ENCODE measurements at places on chromosomes 4 and X.

GRCh38 chrX:131677655-131678628 is 134.1 kb downstream of the OR13H1 start:
- DNase-seq, result peak; percentile 2

DNA sequence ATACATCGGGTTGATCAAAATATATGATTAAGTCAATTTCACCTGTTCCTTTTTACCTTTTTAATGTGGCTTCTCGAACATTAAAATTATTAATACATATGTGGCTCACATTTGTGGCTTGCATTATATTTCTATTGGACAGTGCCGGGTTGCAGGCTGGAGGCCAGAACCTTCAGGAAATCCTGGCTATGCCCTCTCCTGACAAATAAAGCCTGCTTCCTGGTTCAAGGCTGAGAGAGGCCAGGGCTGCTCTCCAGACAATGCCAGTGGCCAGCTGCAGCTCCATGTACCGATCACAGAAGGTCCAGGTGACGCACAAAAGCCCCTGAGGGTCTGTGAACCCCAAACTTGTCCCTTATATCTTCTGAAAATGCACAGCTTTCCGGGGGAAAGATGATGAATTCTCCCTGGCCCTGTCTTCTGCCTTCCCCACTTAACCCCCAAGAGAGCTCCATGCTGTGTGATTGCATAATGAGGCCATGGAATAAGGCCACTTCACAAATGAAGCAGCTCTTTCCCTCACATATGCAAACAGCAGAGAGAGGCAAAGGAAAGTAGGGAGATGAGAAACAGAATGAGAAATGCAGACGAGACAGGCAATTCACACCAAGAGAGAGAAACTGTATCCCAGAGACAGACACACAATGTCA is 241.2 kb downstream of the BCOR start:
- DNase-seq, result no peak

DNA sequence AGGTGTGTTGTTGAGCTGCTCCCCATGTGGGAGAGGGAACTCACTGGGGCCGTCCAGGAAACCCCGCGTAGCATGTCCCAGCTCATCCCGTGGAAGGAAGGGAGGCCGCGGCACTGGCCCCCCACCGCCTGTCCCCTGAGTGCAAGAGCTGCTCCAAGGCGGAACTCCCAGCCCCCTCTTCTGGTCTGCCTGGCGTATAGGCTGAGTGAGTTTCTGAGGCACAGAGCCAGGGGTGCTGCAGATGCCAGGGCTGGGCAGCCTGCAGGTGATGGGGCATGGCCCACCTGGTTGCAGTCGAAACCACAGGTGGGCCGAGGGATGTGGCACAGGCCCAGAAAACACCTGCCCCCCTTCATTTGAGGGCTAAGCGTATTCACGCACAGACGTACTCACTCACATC is 49.6 kb downstream of the ABLIM2 start:
- DNase-seq, result no peak

DNA sequence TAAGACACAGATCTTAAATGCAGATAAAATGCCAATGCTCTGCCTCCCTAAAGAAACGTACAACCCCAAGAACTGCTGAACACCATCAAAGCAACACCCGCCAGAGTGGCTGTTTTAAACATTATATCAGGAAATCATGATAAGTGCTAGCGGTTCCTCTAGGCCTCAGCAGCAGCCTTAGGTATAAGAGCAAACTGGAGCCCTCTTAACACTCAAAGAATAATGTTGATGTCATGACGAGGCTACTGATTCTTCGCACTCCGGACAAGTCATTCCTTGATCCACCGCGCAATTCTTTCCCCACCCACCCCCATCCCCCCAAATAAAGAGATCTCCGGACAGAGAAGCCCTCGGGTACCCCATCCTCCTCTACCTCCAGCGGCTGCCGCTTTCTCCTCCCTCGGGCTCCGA is 507 bp downstream of the LIN54 start:
- no peak for DNase-seq

- DNase-seq, result no peak
Measured at GRCh38 chr4:90503677-90504076, 376.5 kb downstream of the CCSER1 start.

- peak; percentile 80 for DNase-seq
Measured at GRCh38 chrX:48957477-48957826, at the start of gene OTUD5. Gene OTUD5, minus strand, starts transcription at chrX:48957607. Its CDS starts 37 bp downstream, at chrX:48957570.

- no peak for DNase-seq
Measured at GRCh38 chr4:179325181-179325580, 1882.9 kb upstream of the AGA start.

- DNase-seq, result peak; percentile 14
Measured at GRCh38 chr4:4541040-4541631, 712 bp downstream of the STX18 start.

GRCh38 chr4:78409612-78410202 is 141.9 kb upstream of the ANXA3 start:
- no peak for DNase-seq

DNA sequence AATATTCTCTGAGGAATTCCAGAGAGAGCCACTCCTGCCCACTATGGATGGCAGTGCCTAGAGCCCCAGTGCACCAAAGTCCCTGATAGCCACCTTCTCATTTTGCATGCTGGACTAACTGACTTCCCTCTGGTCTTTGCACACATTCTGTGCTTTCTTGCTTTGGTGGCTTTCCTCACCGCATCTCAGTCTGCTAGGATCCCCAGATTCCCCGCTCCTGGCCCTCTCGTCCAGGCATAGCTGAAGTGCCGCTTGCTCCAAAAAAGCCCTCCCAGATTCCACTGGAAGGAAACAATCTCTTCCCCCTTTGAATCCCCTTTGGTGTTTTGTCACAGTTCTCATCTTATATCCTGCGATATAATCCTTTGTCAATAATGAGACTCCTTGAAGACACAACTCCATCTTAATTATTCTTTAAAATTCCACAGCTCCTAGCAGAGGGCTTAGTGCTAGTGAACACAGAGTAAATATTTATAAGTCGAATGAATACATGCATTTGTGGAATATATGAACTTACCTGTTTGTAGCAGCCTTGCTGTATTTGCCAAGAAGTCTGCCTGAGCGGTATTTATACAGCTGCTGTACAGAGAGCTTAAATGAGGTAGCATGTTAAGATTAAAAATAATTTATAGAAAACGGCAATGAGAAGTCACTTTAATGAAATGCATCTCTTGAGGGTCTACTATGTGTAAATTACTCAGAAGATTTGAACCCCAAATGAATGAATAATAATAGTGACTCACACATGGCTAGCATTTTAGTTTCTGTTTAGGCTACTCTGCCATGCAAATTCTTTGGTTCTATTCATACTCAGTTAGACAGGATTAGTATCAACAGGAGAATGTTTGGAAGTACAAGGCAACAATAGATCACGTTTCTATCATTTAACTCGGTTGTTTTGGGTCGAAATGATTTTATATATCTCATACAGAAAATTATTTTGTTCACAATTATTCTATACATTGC is 421.9 kb upstream of the TENM3 start:
- DNase-seq, result no peak

DNA sequence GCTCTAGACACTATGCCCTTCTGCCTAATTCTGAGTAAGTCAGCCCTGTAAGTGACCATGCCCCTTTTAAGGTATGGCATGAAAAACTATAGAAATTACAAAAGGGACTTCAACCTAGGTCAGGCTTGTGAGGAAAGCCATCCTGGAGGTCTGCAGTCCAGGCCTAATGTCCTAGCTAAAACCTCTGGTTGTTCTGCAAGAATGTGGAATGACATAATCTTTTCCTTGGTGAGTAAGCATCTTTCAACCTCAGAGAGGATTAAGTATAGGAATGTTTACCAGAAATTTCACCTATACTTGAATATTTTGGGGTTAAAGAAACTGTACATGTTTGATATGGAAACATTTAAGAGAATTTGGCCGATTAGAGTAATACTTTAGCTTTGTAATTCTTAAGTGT is 23.8 kb upstream of the HPSE start:
- DNase-seq, result no peak

DNA sequence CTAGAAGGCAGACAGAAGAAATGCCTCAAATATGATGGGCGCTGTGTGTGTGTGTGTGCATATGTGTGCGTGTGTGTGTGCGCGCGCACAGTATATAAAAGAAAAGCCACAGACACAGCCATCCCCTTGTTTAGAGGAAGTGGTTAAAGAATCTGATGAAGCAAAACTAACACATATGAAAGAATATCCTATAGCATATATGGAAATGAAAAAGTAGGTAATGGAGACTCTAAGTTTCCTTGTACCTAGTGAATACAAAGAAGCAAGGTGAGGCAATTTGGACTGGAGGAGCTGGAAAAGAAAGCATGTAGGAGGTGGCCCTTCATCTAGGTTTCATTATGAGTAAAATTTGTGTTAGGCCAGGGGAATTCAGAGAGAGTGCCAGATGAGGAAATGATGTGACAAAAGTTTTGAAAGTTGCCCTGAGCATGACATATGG is 58.6 kb upstream of the MCF2 start:
- peak; percentile 14 for DNase-seq

- DNase-seq, result no peak
Measured at GRCh38 chrX:109578916-109579315, 42.3 kb downstream of the NXT2 start.

DNA sequence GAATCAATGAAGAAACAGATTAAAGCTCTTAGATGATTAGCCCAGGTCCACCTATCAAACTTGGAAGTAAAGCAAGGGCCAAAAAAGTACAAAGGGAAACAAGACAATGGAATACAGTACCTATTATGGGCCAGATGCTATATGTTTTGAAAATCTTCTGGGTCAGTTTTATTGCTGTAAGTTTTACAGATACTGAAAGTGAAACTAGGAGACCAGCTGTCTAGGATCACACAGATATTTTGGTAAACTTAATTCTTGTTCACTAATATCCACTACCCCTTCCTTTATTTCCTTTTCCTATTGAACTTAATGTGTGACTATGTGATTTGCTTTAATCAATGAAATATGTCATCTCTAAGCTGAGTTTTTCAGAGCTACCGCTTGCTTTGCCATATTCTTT is 505.4 kb upstream of the PITX2 start:
- DNase-seq, result no peak

DNA sequence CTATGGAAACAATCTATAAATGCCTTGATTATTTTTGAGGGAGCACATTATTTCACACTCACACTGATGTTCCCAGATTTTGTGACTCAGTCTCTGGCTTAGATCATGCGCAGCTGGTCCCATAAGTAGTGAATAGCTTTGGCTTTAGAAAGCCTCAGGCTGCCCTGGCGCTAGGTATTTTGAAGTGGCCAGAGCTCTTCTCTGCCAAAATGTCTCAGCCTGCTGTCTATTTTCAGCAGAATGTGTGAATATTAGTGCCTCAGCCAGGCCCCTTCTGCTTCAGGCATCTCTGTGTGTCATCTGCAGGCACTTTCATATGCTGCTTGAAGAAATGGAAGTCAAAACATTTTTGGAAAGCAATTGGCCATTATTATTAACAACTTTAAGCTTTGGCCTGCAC is 931.0 kb upstream of the INTU start:
- no peak for DNase-seq

DNA sequence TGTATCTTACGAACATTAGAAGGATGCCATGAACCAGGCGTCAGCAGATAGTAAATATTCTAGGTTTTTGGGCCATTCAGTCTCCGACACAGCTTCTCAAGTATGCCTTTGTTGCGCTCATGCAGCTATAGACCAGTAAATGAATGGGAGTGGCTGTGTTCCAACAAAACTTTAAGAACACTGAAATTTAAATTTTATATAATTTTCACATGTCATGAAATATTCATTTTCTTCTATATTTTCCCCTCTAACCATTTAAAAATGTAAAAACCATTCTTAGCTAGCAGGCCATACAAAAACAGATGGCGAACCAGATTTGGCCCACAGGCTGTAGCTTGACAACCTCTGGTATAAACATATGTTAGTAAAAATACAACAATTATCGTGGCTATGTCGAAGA is 151.8 kb upstream of the KIT start:
- DNase-seq, result no peak

DNA sequence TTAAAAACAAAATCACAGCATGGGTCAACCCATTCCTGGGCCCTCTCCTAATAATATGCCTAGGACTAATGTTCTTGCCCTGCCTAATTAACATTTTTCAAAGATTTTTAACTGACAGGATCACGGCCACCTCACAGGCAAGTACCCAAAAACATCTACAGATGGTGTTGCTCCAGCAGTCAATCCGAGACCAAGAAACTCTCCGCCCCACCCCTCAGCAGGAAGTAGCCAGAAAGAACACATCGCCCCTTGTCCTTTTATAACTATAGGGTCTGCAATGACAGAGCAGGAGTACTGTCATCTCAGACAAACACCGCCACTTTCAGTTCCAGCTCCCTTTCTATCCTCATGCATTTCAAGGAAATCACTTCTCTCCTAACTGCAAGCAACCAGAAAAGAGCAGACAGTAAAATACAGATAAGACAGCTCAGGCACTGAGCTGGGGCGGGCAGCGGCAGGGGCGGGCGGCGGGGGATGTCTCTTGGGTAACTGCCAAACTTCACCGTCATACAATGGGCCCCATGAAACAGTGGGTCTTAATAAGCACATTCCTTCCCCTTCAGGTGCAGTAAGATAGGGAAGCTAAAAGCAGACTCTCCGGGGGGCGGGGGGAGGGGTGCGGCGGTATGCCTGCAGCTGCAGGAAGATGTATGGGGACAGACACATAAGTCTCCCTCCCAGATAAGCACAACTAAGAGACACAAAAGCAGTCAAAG is 67.4 kb downstream of the ZNF182 start:
- DNase-seq, result no peak

- DNase-seq, result no peak
Measured at GRCh38 chr4:110615353-110616237, 7.3 kb downstream of the PITX2 start.

GRCh38 chr4:113122066-113122465 is 72.6 kb downstream of the ANK2 start:
- no peak for DNase-seq

GRCh38 chr4:118760092-118760491 is 74.9 kb downstream of the METTL14 start:
- DNase-seq, result no peak

GRCh38 chr4:20444599-20445337 is 193.1 kb downstream of the SLIT2 start:
- DNase-seq, result no peak

GRCh38 chrX:28966331-28966730 is 379.1 kb downstream of the IL1RAPL1 start:
- no peak for DNase-seq

DNA sequence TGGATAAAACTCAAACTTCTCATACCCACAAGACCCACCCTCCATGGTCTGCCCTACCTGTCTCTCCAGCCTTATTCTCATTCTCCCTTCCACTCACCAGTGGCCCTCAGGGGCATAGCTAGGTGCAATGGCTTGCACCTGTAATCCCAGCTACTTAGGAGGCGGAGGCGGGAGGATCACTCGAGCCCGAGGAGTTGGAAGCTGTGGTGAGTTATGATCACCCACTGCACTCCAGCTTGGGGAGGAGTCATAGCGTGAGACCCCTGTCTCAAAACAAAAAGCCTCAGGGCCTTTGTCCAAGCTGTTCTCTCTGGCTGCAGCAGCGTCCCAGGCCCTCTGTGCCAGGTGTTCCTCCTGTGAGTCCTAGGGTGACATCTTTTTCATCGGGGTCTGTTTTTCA is 16.5 kb downstream of the TKTL1 start:
- no peak for DNase-seq

GRCh38 chrX:79159800-79160199 is 15.3 kb downstream of the GPR174 start:
- DNase-seq, result no peak

Measured in CD4-positive, alpha-beta T cell treated with Interleukin-15 for 4 hours (primary cell).